ENCODE measurements at places on chromosomes 12 and 14.

DNA sequence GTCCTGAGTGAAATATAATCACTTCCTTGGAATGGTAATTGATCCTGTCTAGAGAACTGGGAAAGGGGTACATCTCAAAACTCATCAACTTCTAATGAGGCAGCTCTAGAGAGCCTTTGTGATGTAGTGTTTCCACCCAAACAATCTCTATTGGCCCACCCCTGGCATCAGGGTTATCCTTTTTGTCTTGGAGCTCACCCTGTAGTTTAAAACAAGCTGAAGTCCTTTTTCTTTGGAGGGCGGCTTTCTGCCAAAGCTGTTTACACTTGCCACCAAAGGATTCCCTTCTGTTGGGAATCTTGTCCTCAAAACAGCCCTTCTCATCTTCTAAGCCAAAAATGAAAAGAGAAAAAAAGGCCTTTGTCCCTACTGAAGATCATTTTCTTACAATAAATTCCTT is 60.6 kb upstream of the GTF2A1 start:
- no peak for DNase-seq

DNA sequence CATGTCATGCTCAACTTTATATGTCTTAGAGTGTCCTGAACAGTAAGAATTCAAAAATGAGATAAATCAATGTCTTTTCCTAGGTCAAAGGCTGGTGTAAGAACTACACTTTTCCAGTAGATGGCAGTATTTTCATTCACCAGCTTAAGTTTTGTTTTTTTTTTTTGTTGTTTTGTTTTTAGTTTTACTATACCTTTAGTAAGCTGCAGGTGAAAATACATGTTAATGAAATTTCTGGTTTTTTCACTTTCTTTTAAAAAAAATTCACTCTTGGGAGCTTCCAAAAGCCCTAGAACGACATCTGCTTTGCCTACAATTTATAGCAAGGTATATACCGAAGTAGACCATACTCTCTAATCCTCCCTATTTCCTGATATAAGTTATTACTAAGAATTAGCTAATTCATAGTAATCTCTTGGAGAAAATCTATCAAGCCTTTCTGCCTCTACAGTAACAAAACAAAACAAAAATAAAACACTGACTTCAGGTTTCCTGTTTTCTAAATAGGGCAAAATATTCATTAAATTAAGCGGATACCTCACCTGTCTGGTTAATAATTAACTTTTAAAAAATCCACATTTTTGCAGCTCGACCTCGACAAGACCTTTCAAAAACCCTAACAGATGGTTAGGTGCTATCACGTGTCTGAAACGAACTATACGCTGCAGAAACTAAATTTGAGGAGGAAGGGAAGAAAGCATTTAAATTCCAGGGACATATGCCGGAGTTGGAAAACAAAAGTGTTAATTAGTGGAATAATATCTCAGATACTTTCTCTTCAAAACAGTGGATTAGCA is 2.7 kb upstream of the SAMD4A start:
- peak; percentile 48 for DNase-seq

DNA sequence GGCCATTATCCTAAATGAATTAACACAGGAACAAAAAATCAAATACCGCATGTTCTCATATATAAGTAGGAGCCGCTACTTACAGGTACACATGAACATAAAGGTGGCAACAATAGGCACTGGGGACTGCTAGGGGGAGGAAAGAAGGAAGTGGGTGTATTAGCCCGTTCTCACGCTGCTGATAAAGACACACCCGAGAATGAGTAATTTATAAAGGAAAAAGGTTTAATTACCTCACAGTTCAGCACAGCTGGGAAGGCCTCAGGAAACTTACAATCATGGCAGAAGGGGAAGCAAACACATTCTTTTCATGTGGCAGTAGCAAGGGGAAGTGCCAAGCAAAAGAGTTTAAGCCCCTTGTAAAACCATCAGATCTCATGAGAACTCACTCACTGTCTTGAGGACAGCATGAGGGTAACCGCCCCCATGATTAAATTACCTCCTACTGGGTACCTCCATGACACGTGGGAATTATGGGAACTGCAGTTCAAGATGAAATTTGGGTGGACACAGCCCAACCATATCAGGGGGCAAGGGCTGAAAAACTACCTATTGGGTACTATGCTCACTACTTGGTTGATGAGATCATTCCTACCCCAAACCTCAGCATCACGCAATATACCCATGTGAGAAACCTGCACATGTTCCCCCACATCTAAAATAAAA is 16.4 kb upstream of the MIA2 start:
- no peak for DNase-seq

GRCh38 chr12:42118136-42118879 is 26.4 kb downstream of the GXYLT1 start:
- peak; percentile 62 for DNase-seq

DNA sequence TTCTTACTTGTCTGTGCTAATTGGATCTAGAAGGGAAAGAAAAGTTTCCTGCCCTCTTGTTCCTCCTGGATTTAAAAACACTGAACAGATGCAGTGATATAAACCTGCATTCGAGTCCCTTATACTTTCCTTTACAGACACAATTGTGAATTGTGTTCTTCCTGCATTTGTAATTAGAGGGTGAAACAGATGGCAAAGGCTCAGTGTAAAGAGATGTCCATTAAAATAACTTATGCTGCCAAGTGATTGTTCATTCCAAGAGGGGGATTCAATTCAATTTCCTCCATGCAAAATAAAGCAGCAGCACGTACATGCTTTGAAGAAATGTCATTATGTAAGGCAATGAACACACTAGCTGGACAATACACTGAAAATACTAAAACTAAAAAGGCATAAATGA is 248.3 kb upstream of the LRIG3 start:
- no peak for DNase-seq

DNA sequence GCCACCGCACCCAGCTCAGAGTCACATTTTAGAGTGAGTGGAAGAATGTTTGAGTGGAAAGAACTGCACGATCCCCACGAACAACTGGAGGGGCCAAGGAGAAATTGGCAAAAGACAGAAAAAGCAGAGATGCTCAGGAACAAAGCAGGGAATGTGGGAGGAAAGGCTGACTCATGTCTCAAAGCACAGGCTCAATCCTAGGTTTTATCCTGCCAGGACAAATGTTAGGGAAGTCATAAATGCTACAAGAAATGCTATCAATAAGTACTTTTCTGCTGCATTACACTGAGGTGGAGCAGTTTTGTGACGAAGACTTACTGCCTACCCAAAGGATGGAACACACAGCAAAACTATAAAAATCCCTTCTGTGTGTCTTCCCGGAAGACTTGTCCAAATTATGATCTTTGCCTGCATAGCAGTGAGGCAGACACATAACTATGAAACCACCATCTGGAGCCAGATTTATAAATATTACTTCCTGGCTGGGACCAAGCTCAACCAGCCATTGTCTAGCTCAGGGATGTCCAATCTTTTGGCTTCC is 26.7 kb downstream of the NIN start:
- peak; percentile 76 for DNase-seq

DNA sequence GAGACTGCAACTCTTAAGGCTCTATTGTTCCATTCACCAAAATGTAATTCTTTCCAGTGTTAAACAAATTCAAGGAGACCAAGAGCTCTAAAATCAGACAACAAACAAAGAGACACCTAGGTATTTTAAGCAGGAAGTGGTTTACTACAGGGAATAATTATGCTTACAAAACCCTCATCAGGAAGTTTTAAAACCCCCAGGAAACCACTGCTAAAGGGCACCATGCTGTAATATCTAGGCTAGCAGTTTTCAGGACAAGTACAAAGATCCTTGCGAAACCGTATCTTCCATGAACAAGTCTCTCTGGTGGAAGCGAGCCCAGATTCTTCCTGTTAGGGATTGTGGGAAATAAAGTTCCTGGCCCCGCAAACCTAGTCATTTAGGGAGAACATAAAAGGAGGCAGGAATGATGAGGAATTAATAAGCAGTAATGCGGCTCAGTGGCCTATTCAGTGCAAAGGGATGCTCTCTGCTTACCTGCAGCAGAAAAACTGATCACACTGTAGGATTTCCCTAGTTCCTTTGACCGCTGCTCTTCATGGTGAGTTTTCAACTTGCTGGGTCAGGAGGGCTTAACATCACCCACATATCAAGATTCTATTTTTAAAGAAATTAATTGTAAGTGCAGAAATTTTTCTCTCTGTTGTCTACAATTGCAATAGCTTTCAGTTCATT is 42.8 kb downstream of the ACSM4 start:
- DNase-seq = no peak

DNA sequence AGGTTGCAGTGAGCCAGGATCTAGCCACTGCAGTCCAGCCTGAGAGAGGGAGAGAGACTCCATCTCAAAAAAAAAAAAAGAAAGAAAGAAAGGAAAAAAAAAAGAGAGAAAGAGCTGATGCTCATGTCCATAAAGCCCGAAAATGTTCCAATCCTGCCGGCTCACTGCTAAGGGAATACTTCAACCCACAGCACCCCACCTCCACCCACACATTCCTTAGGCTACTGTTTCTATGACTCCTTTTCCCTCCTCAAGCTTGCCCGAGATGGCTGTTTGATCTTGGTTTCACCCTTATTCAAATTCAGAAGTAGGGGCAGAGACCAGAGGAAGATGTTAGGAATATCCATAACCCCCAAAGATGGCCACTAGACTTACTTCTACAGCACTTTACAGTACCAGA is 59.5 kb upstream of the RASSF3 start:
- no peak for DNase-seq

GRCh38 chr14:97827746-97828145 is 1030.6 kb downstream of the VRK1 start:
- no peak for DNase-seq

DNA sequence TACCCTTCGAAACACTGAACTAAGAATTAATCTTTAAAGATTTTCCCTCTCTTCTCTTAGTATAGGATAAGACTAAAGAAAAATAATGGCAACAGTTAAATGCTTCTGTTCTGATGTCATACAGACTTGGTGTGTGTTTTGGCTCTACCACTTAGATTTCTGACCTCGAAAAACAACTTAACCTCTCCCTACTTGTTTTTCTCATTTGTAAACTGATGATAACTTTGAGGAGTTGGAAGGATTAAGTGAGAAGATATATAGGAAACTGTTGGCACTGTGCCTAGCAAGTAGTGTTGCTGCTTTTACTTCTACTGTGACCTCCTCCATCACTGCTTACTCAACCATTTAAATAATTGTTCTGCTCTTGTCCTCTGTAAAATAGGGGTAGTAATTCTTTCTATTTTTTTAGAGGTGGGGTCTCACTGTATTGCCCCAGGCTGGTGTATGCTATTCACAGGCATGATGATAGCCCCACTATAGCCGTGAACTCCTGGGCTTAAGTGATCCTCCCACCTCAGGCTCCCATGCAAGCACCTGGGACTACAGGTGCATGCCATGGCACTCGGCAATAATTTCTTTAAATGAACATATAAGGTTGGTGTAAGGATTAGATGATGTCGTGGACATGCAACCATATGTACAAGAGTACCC is 22.4 kb downstream of the PALS1 start:
- peak; percentile 87 for DNase-seq

DNA sequence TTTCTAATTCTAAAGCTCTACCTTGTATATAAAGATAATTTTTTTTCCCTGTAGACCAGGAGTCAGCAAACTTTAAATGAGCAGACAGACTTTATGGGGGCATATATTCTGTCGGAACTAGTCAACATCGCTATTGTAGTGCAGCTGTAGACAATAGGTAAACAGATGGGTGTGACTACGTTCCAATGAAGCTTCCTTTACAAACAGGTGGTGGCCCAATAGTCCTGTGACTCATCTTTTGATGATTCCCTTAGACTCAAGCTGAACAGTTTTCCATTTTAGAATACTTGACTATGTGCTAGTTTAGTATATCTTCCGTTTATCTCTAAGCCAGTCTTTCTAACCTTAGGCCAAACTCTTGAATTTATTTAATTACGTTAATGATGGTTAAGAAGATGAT is 16.3 kb downstream of the MUCL1 start:
- DNase-seq = no peak

GRCh38 chr12:116896411-116896924 is 14.3 kb upstream of the FBXW8 start:
- DNase-seq = no peak

DNA sequence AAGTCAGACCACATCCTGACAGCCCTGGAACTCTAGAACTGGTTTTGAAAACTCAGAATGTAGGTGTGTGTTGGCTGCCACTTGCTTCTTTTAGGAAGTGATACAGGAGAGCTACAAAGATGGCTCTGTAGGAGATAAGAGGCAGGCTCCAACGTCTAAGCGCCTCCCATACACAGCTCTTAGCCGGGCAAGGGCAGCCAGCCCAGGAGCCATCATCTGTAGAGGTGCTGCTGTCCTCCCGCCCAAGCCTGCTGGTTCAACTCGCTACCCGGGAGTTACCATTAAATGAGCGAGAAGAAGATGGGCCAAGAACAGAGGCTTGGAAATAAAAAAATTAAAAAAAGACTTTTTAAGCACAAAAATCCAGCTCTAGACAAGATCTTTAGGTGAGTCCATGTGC is 61.2 kb upstream of the DIO3 start:
- DNase-seq = no peak

GRCh38 chr14:24398293-24398652 is 530 bp upstream of the NYNRIN start:
- DNase-seq = no peak

GRCh38 chr12:65387396-65387795 is 108.9 kb downstream of the MSRB3 start:
- DNase-seq = peak; percentile 70

DNA sequence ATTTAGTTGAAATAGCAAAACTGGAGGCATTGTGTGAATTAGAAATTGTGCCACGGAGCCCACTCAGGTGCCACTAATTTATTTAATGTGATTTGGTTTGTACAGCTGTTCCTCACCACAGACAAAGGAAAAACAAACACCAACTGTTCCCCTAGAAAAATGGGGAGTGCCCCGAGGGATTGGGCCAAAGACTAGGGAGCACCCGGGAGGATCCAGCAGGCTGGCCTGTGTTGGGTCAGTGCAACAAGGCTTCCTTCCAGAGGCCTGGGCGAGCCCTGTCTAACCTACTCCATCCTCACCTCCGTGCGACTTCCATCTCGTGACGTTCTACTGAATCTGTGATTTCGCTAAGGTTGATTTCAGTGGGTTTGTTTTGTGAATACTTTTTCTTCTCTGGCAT is 206.2 kb downstream of the CHST11 start:
- DNase-seq = no peak

- DNase-seq = no peak
These were observed 3.5 kb downstream of the MYF6 start for GRCh38 chr12:80710727-80711449.

GRCh38 chr14:104892531-104893434 is 27.7 kb downstream of the CEP170B start:
- DNase-seq = no peak

- peak; percentile 16 for DNase-seq
These were observed 1.7 kb downstream of the PRICKLE1 start for GRCh38 chr12:42587601-42588523.

DNA sequence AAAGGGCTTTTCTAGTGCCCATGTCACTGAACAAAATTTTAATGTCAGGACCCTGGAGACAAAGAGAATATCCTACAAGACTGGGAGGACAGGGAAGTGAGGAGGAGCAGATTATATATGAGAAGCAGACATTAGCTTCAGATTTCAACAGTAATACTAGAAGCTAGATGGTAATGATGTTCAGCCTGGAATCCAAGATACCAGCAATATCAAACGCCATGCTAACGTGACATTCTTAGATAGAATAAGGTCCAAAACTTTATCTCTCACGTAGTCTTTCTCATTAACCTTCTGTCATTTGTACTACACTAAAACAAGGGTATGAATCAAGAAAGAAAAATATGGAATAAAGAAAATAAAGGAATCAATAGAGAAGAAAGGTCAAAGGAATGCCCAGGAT is 18.7 kb downstream of the SOS2 start:
- no peak for DNase-seq
